ENCODE measurements at places on chromosomes 13 and 19.

DNA sequence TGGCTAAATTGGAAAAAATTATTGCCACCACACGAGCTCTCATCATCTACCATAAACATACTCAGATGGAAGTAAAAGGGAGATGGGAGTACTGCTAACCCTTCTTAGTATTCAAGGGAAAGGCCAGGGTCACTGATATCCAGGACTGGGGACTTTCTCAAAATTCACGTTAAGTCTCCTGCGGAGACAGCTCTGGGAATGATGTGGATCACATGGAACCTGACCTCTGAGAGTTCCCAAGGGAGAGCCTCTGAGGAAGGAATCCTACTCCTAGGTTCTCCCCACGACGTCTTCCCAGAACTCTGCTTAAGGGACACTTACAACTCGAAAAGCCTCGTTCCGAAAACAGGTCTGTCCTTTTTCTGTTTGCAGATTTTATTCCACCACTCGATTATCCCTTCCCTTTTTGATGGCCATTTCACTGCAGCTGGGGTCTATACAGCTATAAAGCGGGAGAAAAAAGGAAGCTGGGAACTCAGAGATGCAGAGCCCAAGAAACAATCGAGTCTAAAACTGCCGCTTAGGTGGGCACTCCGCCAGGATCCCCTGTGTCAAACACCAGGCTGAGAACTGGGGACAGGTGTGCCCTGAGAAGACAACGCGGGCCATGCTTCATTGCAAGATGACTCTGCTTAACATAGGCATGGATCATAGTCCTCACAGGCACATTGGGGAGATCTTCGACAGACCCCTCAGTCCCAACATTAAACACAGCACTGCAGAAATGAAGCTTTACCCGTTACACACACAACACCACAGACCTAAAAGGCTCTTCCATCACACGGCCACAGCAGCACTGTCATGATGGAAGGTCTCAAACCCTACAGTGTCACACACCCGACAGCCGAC is 823 bp upstream of the ZNF567 start:
- DNase-seq, result no peak

- DNase-seq, result no peak
These were observed 41.3 kb downstream of the DPF1 start for GRCh38 chr19:38182536-38183210.

- DNase-seq, result no peak
These were observed 1.6 kb downstream of the ARL11 start for GRCh38 chr13:49629947-49630346.

DNA sequence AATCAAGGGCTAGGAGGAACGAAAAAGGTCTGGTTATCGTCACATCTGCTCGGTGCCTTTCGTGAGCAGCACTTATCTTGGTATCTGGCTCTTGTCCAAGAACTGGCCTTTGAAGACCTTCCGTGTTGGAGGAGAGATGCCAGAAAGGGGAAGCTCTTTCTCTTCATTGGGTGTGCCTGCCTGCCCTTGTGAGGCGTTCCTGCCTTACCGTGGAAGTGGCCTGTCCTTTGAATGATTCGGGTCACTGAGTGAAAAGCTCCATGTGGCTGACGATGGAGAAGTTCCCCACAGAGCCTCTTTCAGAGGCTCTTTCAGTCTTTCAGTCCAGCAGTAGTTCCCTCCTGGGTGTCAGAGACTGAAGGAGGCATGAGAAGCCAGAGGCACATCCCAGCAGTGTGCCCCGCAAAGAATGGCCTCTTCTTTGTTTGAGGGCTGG is 121.5 kb upstream of the SLC10A2 start:
- DNase-seq, result no peak

- DNase-seq, result no peak
These were observed 159.5 kb upstream of the STARD13 start for GRCh38 chr13:33445024-33445423.

GRCh38 chr19:16506961-16507360 is 10.8 kb downstream of the C19orf44 start:
- DNase-seq, result no peak

GRCh38 chr13:68697551-68697950 is 1410.1 kb upstream of the ATXN8OS start:
- no peak for DNase-seq

DNA sequence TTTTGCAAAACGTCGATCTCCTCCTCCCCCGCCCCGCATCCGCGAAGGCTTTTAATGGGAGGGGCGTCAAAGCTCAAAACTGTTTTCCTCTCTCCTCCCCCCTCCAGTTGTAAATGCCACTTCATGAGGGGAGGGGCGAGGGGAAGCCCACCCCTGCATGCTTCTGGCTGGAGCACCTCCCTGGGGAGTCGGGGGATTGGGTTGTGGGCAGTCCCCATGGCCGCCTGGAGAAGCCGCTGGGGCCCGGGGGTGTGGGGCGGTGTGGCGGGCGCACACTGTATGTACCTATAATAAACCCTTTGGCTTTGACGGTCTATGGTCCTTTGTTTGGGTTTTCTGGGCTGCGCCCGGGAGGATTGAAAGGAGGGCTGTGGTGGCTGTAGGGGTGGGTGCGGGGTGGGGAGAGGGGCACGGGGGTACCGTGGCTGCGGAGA is 505 bp upstream of the SHKBP1 start:
- DNase-seq, result no peak

DNA sequence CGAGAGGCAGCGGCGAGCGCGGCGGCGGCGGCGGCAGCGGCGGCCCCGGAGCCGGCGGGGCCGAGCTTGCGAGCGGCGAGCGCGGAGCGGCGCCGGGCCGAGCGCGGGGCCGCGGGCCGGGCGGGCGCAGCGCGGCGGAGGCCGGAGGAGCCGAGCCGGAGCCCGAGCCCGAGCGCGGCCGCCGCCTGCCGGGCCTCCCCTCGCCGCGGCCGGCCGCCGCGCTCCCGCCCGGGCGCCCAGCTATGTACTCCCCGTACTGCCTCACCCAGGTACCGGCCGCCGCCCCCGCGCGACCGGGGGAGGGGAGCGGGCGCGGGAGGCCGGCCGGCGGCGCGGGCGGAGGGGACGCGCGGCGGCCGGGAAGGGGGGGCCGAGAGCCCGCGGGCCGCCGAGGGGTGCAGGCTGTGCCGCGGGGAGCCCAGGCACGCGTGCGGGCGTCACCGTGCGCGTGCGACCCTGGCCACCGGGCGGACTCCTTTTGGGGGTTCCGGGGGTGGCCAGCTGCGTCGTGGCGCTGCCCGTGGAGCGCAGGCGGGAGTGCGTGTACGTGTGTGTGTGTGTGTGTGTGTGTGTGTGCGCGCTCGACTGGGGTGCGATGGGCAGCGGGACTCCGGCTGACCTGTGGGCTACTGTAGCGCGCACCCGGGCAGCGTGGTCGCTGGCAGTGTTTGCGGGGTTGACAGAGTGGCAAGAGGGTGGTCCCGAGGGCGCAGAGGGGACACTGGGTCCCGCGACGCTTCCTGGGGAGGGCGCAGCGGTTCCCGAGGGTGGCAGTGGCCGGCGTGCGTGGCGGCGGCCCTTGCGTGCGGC is 526 bp downstream of the NFIX start:
- DNase-seq, result no peak

DNA sequence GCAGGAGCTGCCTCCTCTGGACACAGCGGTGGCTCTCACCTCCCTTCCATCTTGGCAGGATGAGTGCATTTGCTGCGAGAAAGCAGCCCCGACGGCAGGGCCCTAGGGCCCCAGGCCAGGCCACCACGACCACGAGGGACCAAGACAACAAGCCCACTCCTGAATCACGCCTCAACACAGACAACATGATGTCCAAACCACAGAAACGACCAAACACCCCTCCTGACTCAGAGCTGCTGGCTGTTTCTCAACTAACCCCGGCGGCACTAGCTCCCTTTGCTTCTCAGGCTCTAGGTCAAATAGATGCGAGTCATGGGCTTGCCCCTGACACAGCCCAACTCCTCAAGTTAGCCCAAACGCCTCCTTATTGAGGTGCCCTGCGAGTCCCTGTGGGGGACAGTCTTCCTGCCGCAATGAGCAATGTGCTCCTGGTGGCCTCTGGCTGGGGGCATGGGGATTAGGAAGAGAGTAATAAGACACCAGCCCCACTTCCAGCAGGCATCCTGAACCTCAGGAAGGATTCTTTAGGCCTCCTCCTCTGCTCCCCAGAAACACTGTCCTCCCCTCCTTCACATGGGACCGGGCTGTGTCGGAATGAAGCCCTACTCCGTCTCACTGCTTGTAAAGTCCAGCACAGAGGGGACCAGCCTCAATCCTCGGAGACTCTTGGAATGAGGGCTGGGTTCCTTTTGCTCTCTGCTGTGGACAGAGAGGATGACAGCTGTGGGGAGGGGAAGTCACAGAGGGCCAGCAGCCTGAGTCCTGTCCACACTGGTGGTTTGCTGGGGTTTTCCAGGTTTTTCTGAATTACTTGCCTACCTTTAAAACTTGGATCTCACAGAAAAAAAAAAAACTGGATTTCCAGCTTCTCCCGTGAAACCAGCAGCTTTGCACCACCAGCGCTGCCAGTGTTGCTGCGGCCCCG is 6.9 kb upstream of the ATF5 start:
- no peak for DNase-seq

- no peak for DNase-seq
These were observed 964 bp downstream of the PCDH17 start for GRCh38 chr13:57632276-57633140.

GRCh38 chr19:5011476-5012238 is 42.7 kb downstream of the KDM4B start:
- no peak for DNase-seq

- DNase-seq, result no peak
These were observed 12.2 kb downstream of the TMEM160 start for GRCh38 chr19:47036097-47036651.
